ENCODE measurements at places on chromosomes 7 and 10.

GRCh38 chr7:158377800-158378623 is 209.6 kb downstream of the PTPRN2 start:
- no peak for DNase-seq

GRCh38 chr10:85542152-85542551 is 824.4 kb downstream of the GRID1 start:
- no peak for DNase-seq

GRCh38 chr10:4107285-4107851 is 322.4 kb upstream of the KLF6 start:
- no peak for DNase-seq

DNA sequence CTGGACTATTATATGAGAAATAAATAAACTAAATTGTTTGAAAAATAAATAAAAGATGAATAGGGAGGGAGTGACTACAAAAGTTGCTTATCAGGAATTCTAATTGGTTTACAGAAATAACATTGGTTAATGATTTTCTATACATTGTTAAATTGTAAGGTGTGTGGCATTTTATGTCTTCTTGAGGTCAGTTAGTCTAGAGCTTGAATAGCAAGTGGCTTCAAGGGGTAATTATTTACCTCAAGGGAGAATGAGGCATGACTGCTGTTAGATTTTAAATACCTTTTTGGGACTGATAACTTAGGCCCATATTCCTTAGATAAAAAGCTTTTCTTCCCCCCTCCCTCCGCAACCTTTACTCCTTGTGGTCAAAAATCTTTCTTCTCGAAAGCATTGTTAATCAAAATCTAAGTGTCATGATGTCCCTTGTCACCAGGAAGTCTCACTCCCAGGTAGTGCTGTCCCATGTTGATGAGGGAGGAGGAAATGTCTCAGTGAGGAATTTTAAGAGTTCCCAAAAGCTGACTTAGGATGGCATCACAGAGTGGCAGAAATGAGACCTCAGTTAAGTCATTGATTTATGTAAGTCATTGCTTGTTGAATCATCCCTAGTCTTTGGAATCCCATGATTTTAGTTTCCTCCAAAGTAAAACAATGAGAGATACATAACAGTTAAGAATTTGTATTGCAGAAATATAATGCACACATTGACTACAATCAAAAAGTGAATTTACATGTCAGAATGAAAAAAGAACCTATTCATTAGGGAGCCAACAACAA is 71.5 kb downstream of the MAPK8 start:
- peak; percentile 96 for DNase-seq

DNA sequence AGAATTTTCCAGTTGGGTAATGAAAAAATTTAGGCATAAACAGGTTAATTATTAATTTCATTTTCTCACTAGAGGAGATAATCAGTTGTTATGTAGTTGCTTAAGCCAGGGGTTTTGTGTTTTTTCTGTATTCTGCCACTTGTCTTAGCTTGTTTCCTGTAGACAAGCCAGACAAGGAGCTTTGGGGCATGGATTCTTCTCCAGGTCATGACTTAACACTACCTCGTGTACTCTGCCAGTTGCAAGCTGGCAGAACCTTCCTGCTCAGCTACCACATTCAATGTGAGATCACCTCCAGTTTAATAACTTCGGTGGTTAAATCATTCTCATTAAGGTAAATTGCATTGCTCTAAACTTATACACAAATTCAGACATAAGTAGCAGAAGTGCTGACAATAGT is 1.8 kb downstream of the CCM2 start:
- DNase-seq = no peak

DNA sequence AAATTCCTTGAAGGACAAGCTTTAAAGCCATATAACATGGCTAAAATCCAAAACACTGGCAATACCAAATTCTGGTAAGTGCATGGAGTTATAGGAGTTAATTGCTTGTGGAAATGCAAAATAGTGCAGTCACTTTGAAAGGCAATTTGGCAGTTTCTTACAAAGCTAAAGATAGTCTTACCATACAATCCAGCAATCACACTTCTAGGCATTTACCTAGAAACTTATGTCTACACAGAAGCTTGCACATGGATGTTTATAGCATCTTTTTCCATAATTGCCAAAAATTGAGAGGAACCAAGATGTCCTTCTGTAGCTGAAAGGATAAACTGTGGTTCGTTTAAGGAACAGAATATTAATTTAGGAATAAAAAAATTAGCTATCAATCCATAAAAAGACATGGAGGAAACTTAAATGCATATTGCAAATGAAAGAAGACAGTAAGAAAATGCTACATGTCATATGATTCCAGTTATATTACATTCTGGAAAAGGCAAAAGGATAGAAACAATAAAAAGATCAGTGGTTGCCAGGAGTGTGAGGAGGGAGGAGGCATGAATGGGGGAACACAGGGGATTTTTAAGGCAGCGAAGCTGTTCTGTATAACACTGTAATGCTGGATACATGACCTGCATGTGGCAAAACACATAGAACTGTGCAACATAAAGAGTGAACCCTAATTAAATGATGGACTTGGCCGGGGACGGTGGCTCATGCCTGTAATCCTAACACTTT is 51.9 kb downstream of the GNAT3 start:
- DNase-seq = no peak

DNA sequence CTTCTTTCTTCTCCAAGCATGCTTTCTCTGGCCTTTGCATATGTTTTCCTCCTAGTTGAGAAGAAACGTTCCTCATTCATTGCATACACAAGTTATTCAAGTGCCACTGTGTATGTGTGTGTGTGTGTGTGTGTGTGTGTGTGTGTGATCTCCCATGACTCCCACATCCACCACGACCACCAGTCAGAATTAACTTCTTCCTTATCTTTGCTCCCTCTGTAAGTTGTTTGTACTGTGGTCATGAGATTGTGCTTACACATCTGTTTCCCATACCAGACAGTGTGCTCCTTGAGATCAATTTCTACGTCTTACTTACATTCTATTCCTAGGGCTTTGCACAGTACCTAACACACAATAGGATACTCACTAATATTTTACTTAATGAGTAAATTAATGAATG is 22.4 kb upstream of the FAM13C start:
- no peak for DNase-seq

DNA sequence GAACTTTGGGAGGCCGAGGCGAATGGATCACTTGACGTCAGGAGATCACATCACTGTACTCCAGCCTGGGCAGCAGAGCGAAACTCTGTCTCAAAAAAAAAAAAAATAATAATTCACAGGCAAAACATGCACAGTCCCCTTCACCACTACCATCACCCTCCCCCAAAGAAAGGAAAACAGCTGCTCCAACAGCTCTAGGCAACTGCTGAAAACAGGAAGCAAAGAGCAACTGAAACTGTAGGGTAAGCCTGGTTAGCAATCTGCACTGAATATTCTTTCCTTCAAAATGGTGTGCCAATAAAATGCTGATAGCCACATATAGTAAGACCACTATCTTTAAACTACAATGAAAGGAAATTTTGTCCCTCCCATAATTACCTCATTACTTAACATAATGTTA is 11.8 kb downstream of the NT5C2 start:
- DNase-seq = no peak

- peak; percentile 95 for DNase-seq
Measured at GRCh38 chr10:9596368-9596920, 1421.2 kb upstream of the CELF2 start.

DNA sequence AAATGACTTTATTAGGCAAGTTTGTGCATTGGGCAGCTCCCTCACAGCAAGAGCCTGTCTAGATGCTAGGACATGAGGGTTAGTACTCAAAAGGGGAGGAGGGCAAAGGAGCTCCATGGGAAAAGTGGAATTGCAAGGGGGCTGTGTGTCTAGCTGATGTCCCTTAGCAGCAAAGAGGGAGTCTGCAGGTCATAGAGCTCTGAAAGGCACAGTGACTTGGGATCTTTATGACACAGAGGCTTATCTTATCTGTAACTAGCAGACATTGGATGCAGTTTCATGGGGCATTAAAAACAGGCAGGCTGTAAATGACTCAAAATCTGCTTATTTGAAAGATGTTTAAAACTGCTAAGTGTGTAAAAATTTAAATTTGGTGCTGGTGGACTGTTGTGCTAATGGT is 556.2 kb upstream of the FZD8 start:
- DNase-seq = no peak

DNA sequence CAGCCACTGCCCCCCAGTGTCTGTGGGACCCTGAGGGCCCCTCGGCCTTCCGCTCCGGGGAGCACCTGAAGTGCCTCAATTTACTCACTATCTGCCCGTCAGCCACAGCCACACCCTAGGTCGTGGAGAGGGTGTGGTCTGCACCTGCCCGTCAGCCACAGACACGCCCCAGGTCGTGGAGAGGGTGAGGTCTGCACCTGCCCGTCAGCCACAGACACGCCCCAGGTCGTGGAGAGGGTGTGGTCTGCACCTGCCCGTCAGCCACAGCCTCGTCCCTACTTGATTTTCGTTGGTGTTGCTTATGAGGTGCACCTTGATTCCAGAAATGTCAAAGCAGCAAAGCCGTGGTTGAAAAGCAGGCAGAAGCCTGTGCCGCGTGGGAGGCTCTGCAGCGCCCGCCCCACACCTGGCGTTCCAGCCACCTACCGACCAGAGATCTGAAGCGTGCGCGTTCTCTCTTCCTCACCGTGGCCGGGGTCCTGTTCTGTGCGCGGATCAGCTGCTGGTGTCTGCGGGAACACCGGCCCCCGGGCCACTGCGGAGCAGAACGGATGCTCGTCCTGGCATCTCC is 101.6 kb downstream of the DYNC2I1 start:
- DNase-seq = no peak

GRCh38 chr10:86520871-86521677 is 518 bp downstream of the WAPL start:
- DNase-seq = no peak

GRCh38 chr10:73889014-73889413 is 14.7 kb upstream of the CAMK2G start:
- peak; percentile 89 for DNase-seq

GRCh38 chr10:81034383-81034782 is 496.7 kb downstream of the SH2D4B start:
- no peak for DNase-seq

- DNase-seq = no peak
Measured at GRCh38 chr7:22138886-22139285, 193.2 kb upstream of the CDCA7L start.

DNA sequence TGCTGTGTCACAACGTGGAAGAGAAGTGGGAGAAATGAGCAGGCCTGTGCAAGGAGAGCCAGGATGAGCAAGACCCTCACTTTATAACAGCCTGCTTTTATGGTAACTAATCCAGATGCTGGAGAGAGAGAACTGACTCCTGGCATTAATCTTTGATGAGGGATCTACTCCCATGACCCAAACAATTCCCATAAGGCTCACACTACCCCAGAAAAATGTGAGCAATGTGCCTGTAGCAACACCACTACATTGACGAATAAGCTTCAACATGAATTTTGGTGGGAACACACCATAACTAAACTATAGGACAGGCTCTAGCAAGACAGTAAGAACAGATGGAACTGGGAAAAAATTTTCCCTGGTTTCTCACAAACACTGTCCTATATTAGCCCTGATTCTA is 173.6 kb upstream of the PRSS58 start:
- DNase-seq = no peak

DNA sequence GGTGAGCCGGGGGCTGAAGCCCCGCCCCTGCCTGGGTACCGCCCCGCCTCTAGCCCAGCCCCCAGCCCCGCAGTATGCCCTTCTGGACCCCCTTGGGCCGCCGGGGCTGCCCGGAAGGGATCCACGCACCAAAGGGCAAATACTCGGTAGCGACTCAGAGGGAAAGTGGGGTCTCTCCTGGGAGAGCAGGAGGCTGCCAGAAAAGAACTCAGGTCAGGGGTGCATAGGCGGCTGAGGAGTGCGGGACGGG is 796 bp downstream of the FBXL15 start:
- no peak for DNase-seq

DNA sequence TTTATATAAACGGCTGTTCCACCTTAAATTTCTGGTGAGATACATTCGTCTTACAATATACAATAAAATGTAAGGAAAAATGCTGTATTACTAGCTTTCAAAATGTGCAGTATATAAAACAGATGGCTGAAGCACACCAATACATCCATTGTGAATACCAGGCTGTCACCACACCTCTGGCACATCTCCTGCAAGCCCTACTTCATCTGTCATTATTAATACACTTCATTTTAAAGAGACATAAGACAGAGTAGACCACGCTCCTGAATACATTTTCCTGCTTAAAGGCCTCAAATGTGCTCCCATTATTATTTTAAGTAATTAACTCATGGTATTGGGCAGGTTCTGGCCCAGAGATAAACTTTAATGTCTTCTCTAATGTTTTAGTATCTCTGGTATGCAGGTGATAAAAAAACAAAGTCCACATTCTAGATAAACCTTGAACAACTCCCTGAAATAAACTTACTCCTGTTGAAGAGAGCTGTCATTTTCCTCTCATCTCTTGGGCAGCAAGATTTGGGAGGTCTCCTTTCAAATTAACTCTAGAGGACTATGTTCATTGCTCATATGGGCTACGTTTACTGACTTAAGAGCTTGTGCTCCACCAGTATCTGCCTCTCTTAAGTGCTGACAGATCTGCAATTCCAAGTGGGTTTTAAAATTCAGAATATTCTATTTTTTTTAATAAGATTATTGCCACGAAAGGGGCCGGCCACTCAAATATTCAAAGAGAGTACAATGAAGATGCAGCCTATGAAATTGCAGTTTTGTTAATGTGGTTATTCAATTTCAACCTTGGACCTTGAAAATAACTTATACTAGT is 396.5 kb upstream of the SEMA3D start:
- DNase-seq = no peak

DNA sequence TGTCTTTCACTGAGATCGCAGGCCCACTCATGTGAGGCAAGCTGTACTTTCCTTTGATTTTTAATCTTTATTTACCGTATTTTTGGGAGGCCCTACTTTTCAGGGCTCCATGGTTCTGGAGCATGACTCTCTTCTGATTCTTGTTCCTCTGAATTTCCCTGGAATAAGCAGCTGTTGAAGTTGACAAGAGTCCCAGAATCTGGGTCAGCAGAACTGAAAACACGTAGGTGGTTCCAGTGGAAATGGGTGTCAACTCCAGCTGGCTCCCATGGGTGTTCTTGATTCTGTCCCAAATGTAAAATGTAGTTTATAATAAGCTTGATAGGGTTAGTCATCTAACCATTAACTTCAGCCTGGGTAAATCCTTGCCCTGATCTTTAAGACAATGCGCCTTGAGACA is 409.4 kb downstream of the GATA3 start:
- no peak for DNase-seq

- no peak for DNase-seq
Measured at GRCh38 chr7:78794101-78794500, 659.4 kb downstream of the MAGI2 start.

DNA sequence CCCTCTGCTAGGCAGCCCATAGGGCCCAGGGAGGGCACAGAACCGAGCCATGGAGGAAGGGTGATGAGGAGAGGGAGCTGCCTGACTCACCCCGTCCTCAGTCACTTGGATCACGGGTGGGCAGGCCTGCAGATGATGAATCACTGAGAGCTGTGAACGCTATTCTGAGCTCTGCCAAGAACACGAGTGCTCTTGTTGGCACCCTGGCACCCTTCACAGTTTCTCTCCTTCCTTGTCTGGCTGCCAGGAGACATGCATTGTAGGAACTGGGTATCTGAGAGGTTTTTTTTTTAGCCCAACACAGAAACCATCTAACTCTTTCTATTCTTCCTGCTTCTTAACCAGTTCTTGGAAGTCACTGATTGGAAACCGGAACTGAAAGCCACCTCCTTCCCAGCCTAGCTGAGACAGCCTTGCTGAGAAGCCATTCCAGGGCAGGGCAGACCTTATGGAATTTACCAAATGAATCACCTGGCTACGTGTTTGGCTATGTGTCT is 82.1 kb downstream of the SLC37A3 start:
- peak; percentile 93 for DNase-seq
